ENCODE measurements at places on chromosomes 2 and 18. TPM values are rescaled to one million over a fixed set of nuclear protein-coding genes. Genes with fewer than 3 reads are reported as not detected.

Gene ZNF521
- total RNA-seq = not detected

Gene SCN7A
- total RNA-seq = not detected

Gene SPATS2L
- total RNA-seq = 61.2 TPM

Gene CCL20
- total RNA-seq = 10.0 TPM

Gene TRABD2A
- total RNA-seq = 0.87 TPM

Gene RNF152
- 25.5 TPM for total RNA-seq

Gene ANKRD62
- total RNA-seq = not detected

Gene NYAP2
- not detected for total RNA-seq

Gene MYO3B
- total RNA-seq = 1.1 TPM

Gene ACMSD
- total RNA-seq = not detected

Gene CCDC74A
- 6.0 TPM for total RNA-seq

Gene RBM44
- not detected for total RNA-seq

Gene RUFY4
- total RNA-seq = not detected

Gene VIT
- 0.27 TPM for total RNA-seq

Gene HDAC4
- total RNA-seq = 7.4 TPM

Gene RBFA
- 46.2 TPM for total RNA-seq

Gene SKOR2
- not detected for total RNA-seq

Gene SLC9A4
- total RNA-seq = not detected

Gene PLEKHH2
- total RNA-seq = 1.3 TPM

Gene SCN1A
- not detected for total RNA-seq

Gene ASAP2
- total RNA-seq = 55.7 TPM

Gene DHRS9
- not detected for total RNA-seq

Gene POTEC
- total RNA-seq = not detected

Gene TWIST2
- total RNA-seq = 23.1 TPM

Gene ALPP
- total RNA-seq = not detected

Gene LIMS2
- total RNA-seq = not detected

Gene B3GNT7
- 0.34 TPM for total RNA-seq

Gene RPRM
- total RNA-seq = not detected

Gene MYO5B
- 2.5 TPM for total RNA-seq

All from hair follicular keratinocyte (primary cell).